ENCODE measurements at places on chromosomes 4 and X. TPM values are rescaled to one million over a fixed set of nuclear protein-coding genes. Genes with fewer than 3 reads are reported as not detected.
A peak's percentile ranks its signal among the peaks of the same experiment; 100 is the strongest.

Gene ADH1B
- total RNA-seq, result not detected

Gene CSAG1
- total RNA-seq, result not detected

GRCh38 chrX:154719132-154719675 lies 31.7 kb downstream of the GAB3 start:
- ATAC-seq, result peak; percentile 81

DNA sequence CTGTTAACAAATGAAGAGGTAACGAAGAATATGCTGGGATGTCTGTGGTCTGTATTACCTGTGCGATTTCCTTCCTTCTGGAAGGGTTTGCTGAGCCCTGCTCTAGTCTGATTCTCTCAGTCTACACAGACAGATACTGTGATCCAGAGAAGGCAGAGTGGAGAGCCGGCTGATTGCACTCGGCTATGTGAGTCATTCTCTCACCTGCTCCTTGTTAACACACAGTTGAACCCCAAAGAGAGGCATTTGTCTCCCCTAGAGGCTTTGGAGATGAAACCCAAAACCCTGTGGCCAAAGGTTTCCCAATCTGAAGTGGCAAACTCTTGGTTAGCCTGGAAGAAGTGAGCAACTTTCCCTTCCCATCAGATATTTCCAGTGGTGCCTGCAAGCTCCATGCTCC lies 78.1 kb upstream of the GPC4 start:
- ATAC-seq, result no peak

Gene COX7B2
- total RNA-seq, result not detected

Gene OTUD6A
- not detected for total RNA-seq

DNA sequence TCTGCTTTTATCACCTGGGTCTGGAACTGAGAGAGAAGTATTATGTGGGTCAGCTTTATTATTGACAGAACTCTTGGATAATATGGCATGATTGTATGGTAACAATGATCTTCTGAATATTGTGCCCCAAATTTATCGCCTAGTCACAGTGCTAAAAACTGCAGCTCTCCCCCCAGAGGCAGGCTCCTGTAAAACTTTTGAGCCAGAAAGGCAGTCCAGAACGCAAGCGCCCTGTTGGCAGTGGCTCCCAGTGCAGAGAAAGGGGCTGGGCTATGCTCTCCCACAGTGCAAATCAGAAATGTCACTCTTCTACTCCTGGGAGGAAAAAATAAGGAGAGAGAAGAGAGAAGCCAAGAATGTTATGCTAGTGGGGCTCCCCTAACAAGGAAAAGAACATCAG lies 50.5 kb downstream of the HELT start:
- no peak for ATAC-seq

- ATAC-seq, result no peak
Observed at GRCh38 chr4:124092541-124092984, 620.0 kb downstream of the ANKRD50 start.
